ENCODE measurements at places on chromosomes 4 and X.

DNA sequence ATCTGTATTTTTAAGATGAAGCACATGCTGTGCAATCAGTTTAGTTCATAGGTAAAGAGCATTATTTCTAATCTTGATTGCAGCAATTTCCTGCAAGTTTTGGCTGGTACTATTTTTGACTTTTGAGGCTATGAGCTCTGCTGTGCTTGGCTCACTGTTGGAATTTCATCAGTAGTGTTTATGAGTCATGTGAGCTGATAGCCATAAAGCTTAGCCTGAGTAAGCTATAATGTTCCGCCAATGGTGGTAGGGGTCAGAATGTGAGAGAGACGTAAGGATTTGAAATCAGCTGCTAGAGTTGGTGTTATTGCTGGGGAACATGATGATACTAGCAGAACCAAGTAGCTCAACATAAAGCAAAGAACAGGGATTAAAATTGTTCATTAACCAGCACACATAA lies 590.9 kb upstream of the GNPDA2 start:
- no peak for DNase-seq

DNA sequence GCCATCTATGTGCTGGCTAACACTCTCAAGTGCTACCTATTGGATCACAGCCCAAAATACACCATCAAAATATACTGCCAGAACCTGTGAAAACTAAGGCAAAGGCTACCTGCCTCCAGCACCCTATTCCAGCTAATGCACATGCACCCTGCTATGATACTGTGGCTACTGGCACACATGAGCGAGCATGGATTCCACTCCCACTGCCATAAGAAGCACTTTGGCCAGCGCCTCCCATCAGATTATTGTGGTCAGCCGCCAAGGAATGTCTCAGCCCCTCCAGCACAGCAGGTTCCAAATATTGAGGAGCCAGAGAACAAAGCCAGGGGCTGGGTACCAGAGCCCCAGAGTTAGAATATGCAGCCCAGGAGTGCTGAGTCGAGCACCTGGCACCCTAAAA lies 32.5 kb upstream of the TMPRSS11F start:
- no peak for DNase-seq

GRCh38 chr4:174281182-174281737 lies 2.2 kb downstream of the FBXO8 start:
- DNase-seq: no peak

DNA sequence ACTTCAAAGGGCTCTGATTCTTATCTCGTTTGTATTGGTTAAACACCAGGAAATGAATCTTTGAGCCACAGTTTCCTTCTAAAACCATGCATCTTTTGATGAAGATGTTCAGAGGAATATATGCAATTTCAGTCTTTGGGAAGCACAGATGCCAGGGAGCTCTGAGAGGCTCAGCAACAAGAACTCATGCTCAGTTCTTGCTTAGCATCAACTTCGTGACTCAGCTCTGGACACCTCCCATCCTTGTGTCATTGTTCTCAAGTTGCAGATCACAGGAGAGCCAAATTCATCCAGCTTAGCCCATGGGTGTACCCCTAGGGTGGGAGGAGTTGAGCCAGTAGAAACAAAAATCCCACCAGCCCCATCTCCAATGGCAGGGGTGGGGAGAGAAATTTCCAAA lies 219.6 kb upstream of the MAOA start:
- no peak for DNase-seq

- DNase-seq: no peak
These were observed 4.8 kb downstream of the CXCL3 start for GRCh38 chr4:74033739-74034138.

DNA sequence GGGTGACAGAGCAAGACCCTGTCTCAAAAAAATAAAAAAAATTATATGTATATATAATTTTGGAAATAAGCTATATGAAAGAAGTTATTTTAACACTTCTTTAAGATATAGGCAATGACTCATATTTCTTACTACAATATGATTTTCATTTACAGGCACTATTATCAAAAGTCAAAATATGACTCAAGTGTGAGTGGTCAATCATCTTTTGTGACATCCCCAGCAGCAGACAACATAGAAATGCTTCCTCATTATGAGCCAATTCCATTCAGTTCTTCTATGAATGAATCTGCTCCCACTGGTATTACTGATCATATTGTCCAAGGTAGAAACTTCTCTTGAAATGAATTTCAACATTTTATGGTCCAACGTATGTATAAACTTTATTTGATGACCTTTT lies 20.8 kb downstream of the OCIAD1 start:
- no peak for DNase-seq

DNA sequence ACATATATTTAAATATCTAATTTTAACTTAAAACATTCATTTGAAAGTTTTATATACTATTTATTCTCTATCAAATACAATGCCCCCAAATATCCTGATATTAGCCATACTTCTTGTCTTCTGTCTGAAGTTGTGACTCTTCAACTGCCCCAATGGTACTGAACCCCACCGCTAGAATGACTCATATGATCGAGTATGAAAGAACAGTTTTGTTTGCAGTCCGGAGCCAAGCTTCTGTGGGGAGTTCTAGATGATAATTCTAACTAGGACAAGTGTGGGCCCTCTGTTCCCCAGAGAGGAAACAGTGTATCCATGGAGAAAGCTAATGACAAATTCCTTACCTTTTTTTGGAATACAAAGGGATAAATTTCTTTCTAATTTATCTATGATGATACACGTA lies 24.7 kb upstream of the CT47A1 start:
- no peak for DNase-seq

GRCh38 chr4:119032921-119033685 lies 102.5 kb upstream of the MYOZ2 start:
- no peak for DNase-seq

DNA sequence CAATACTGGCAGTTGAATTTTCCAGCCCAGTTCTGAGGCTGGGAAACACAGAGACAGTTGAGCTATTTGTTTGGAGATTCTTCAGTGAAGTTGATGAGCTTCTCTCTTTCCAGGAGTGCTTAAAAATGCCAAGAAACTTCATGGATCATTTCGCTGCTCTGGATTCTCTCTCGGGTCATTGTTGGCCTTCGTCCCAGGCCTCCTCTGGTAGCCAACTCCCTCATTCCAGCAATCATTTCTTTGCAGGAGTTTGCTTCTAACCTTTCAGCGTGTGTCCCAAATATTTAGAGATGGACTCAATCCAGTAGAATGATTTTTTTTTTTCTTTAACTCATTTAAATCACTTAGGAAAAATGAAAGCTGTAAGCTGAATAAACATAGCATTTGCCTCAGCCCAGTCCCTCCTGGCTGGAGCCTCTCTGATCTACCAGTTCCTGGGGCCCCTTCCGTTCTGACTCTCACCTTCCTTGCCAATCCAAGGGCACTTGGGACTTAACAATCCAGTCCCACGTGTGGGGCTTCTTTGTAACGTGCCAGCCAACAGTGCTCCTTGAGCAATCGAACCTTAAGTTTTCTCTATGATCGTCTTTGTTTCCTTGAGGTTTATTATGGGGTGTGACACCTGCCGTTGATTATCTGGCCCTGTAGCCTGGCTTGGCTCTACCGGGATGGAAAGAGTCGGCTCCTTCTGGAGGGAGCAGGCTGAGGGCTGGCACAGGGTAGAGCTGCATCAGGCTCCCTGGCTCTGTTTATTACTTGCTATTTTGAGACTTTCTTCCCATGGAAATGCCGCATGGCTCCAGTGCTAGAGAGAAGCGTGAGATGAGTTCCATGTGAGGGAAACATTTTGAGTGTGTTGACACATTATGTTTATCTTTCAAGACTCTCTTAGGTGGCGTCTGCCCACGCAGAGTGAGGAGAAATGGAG lies 80.4 kb upstream of the GPC4 start:
- DNase-seq: no peak

GRCh38 chr4:1294891-1295290 lies 5.2 kb downstream of the MAEA start:
- no peak for DNase-seq

DNA sequence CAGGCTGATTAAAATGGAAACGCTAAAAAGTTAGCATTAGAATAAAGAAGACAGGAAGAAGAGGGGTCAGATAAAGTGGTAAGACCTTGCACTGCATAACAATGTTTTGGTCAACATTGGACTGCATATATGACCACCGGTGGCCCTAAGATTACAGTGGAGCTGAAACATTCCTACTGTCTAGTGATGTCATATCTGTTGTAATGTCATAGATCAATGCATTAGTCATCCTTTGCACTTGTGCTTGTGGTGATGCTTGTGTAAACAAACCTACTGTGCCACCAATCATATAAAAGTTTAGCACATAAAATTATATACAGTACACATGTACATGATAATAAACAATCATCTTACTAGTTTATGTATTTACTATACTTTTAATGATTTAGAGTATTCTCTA lies 73.0 kb downstream of the TMEM165 start:
- DNase-seq: no peak

GRCh38 chr4:66294638-66295037 lies 624.3 kb upstream of the EPHA5 start:
- no peak for DNase-seq

DNA sequence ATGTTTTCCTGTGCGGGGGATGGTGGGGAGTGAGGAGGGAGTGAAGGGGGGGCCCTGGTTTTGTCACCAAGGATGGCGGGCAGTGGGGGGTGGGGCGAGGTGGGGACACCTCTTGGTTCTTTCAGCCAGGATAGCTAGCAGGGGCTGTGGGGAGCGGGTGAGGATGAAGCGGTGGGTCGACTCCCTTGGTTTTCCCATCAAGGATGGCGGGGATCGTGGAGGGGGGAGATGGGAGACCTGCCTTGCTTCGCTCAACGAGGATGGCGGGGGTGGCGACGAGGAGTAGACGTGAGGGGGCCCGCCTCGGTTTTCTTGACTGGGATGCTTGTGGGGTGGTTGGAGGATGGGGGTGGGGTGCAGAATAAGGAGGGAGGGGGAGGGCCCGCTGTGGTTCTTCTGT lies 643 bp downstream of the FHL1 start:
- no peak for DNase-seq

DNA sequence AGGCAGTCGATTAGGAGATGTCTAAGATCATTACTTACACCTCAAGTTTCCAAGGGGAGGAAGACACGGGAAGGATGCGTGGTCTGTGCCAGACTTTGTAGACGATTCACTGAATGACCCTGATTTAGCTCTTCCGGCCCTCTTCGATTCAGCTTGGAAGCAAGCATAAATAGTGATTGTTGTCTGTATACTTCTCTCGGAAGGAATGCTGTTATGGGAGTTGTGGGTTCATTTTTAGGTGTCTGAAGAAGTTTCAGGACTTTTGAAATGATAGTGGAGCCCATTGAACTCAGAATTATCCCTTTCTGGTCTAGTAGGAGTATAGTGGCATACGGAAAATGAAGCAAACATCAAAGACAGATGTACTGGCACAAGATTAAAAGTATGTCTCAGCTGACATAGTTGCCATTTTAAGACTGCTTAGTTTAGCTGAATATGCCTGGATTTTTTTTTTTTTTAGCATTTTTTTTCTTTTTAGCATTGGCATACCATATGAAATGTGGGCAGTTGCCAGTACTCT lies 1.0 kb upstream of the ANKRD17 start:
- no peak for DNase-seq

GRCh38 chr4:156113138-156113765 lies 159.6 kb upstream of the CTSO start:
- no peak for DNase-seq

DNA sequence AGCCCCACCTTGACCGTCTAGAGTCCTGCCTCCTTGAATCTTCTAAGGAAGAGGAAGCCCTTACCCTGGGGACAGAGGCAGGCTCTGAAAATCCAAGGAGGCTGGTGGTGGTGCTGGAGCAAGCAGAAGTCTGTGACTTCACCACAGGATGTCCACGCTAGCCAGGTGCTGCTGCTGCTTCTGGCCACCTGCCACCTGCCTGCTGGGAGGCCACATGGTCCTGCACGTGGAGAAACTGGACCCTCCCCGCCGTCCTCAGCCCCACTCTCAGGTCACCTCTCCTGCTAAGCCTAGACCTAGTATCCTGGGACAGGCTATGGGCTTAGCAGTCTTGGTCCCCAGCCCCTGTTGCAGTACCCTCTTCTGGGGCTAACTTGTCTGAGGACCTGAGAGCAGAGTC lies 15.8 kb downstream of the TMEM31 start:
- DNase-seq: no peak

- no peak for DNase-seq
These were observed 32.8 kb downstream of the CLDN2 start for GRCh38 chrX:106952988-106953387.

DNA sequence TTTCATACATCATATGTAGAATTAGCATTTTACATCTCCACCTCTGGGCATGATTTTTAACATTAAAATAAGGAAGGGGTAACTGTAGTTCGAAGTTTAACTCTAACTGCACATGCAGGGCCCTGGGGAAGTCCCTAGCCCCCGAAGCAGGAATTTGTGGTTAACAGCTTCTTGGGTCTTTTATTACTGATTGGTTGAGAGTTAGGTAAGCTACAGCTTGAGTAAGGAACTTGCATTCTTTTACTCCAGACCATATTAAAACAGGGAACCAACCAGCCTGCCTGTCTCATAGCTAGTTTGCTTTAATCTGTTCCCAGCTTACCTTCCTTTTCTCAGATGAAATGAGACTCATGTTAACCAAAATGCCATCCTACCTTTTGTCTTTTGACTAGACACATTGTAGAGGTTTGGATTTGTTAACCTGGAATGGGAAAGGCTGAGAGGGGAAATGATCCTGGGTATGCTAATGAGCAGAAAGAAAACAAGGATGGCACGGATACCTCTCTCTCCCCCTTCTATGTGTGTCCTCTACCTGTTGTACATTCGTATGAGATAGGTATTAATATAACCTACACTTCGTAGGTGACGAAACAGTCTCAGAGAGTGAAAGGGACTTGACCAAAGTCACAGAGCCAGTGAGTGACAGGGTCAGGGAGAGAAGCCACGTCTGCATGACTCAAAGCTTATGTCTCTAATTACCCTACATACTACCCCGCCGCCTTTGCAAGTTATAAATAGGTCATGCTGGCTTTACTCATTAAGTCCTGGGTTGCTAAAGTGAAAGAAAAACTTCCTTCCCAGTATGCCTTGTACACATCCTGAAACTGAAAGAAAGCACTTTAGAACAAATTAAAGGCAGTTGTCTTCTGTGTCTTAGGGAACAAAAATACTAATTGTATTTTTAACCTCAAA lies 119.5 kb upstream of the AFF2 start:
- DNase-seq: no peak

DNA sequence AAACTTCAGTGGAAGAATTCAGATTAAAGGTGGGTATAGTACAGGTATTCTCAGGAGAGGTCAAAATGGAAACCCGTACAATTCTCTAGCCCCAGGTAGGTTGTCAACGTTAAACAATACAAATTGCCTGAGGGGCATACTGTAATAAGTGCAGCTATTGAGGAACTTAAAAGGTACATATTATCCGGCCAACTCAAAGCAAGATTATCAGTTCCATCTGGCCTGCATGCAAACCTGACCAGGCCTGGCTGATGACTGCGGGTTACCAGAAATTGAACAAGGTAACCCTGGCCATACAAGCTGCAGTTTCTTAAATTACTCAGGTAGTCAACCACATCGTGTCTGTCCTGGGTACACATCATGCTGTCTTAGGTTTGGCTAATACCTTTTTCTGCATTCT lies 12.3 kb upstream of the ZNF630 start:
- DNase-seq: no peak

Measured in stimulated activated CD8-positive, alpha-beta memory T cell treated with anti-CD3 and anti-CD28 coated beads, Interleukin-4, amount 100 ng/mL, for 1 hour (primary cell).